ENCODE measurements at places on chromosomes 5 and 9.

DNA sequence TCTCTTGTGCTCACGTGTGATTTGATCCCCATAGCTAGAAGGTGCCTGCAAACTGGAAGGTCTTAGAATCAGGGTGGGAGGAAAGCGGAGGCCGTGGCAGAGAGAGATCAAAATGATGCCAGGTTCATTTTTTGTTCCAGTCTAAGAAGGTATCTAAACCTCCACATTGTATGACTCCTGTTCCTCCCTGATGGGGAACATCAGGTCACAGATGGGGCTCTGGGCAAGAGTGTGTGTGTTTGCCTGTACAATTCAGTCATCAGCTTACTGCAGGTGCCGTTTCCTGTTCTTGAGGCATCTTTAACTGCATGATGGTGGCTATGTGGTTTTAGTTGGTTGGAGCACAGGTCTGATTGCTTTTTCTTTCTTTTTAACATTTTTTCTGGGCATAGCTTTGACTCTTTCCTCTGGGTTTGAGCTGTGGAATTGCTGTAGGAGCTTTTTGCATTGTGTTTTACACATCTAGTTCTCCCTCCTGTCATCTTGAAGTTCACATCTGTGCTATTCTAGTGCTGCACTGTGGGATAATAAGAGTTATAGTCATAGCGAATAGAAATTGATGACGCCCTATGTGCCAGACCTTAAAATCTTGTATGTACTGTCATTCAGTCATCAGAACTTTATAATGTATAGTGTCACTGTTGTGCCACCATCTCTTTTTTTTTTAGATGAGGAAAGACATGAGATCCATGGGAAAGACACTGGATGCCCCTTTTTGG lies 30.8 kb downstream of the ARHGAP26 start:
- DNase-seq: no peak

GRCh38 chr5:76240336-76240735 lies 157.2 kb downstream of the SV2C start:
- no peak for DNase-seq

- DNase-seq: no peak
These were observed 264.2 kb upstream of the DAPK1 start for GRCh38 chr9:87233431-87233830.

DNA sequence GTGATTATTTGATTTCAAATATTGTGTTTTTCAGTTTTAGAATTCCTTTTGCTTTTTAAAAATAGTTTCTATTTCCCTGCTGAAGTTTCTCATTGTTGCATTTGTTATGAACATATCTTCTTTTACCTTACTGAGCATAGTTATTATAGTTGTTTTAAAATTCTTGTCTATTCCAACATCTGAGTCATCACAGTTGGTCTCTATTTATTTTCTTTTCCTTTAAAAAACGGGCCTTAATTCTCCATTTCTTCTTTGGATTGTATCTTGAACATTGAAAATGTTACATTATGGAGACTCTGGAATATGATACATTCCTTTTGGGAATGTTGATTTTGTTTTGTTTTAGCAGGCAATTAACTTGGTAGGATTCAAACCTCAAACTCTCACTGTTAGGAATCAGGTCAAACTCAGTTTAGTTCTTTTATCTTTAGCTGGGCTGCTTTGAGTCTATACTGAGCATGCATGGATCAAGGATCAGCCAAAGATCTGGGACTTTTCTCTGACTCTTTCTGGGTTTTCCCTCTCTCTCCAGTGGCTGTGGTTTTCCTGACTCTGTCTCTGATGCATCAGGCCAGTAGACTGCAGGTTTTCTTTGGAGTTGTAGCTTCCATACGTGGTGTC lies 70.3 kb downstream of the TEK start:
- no peak for DNase-seq

DNA sequence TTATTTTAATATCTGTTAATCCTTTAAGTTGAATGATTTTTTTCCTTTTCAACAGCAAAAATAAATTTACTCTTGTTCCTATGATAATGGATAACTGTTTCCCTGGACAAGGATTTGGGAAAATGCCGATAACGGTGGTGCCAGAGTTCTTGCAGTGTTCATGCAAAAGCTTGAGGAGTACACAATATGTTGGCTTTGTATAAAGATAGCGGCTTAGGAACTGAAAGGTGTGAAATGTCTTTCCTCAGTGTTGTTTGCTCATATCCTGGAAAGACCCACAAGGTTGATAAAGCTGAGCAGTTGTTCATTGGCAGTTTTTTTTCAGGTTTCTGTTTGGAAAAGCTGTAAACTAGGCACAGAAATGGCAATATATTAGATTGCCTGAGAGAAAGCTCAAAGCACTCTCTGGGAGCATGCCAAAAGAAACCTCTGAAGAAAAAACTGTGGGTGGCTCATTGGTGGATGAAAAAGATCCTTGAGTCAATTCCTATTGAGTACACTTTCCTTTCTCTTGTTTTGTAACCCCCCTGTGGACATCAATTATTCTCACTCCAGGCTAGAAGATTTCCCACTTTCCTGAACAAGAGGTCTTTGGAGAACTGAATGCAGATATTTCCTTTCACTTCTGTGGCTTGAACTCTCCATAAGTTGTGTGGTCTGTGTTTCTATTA lies 117.2 kb upstream of the RGMB start:
- DNase-seq: no peak

GRCh38 chr5:35938568-35939227 lies at the start of gene CAPSL:
CAPSL (minus strand) TSS chr5:35938622; CDS start chr5:35921120, 17,502 bp downstream.
- DNase-seq: no peak

DNA sequence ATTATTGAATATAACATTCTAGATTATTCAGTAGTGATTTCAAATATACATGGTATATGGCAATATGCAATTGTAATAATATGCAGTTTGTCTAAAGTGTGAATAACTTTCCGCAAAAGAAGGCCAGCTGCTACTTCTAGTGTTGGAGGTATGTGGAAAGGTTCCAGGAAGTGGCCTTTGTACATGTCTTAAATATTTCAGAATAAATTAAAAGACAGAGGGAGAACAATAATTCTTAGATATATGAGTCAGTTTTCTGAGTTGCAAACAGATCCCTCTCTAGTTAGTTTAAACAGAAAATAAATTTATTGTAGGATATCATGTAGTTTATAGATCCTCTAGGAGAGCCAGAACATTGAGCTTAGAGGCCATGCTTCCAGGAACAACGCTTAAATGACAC lies 210.8 kb upstream of the ELL2 start:
- DNase-seq: no peak

GRCh38 chr5:91864962-91865361 lies 481.8 kb upstream of the ARRDC3 start:
- no peak for DNase-seq

DNA sequence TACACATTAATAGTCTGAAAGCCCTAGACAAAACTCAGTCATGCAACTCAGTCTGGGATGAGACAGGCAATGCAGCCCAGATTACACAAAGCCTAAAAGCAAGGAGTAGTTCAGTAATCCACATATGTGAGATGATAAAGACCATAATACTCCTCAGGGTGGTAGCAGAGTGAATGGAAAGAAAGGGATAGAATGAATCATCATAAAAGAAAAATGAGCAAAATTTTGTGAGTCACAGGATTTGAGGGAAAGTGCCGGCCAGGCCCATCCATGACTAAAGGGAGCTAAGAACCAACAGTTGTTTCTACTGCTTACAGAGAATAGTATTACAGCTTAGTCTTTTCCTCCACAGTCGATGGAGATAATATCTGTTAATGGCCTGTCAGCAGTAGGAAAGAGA lies 90.0 kb upstream of the POU5F2 start:
- DNase-seq: no peak

DNA sequence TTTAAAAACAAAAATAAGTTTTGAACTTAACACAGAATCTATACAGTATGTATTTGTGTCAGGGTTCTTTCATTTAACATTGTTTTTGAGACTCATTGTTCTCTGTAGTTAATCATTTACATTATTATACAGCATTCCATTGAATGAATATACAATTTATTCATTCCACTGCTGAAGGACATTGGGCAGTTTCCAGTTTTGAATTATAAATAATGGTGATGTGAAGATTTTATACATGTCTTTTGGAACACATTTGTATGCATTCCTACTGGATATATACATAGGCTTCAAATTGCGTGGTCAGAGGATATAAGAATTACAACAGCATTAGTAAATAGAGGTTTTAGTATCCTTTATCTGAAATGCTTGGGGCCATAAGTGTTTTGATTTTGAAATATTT lies 72.0 kb downstream of the CEP120 start:
- DNase-seq: no peak

DNA sequence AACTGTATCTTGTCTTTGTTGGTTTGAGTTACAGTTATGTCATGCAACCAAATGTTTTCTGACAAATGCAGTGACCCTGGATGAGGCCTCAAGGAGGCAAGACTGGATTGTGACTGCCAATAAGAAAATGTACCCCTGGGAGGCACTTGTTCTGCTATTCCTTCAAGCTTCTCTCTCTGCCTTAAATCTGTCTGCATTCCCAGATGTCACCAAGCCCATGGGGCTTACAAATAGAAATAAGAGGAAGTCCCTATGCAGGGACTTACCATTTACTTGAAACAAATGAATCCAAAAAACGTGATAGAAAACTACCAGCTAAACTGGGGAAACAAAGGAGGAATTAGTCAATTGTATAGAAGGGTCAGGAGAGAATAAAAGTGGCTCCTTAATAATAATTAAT lies 8.2 kb upstream of the PARP8 start:
- DNase-seq: no peak

DNA sequence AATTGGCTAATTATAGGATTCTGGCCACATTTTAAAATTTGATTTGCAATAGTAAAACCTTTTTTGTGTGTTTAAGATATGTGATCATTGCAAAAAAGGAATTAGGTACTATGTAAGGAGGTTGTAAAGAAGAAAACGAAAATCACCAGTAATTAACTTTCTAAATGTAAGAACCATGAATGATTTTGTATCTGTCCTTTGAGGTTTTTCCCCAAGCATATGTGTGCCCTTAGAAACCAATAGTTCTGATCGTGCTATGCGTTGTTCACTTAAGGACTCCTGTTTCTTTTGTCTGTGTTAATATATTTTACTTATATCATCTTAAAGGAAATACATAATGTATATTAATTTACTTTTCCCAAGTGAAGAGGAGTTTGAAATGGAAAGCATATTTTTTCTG lies 410.2 kb downstream of the PSAT1 start:
- DNase-seq: no peak

Data from stimulated activated CD8-positive, alpha-beta memory T cell treated with anti-CD3 and anti-CD28 coated beads, Interleukin-7, amount 100 ng/mL, for 1 hour (primary cell).